Esophagus squamous epithelium (tissue), 5 donors: ENCODE measurements at places on chromosomes 16 and 17. TPM values are rescaled to one million over a fixed set of nuclear protein-coding genes. Genes with fewer than 3 reads are reported as not detected.

- DNase-seq = no peak
Measured at GRCh38 chr16:87926246-87927194, 9.8 kb downstream of the CA5A start.

- no peak for DNase-seq
Measured at GRCh38 chr17:28491860-28492259, 14.3 kb upstream of the FOXN1 start.

DNA sequence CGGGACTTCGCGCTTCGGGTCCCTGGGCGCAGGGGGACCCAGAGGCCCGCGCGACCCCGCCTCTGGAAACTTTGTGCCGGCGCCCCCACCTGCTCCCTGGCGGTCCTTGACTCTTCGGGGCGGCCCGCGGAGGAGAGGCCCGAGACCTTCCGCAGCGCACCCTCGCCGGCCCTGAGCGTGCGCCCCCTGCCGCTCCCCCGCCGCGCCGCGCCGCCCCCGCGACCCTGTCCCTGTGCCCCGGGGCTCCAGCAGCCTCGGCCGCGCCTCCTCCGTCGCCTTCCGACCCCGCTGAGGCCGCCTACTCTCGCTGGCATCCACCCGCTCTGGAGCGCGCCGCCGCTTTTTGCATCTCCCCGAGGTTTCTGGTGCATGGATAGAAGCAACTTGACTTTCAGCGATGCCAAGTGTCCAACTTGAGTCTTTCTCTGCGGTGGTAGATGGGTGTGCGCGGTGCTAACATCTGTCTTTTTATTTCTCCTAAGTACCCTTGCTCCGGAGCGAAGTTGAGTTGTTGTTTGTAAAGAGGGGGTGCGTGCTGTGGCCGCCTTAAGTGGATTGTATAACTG is 414 bp downstream of the DUSP14 start:
- DNase-seq = no peak

KCNH4 gene
- under 0.01 TPM for total RNA-seq

DNA sequence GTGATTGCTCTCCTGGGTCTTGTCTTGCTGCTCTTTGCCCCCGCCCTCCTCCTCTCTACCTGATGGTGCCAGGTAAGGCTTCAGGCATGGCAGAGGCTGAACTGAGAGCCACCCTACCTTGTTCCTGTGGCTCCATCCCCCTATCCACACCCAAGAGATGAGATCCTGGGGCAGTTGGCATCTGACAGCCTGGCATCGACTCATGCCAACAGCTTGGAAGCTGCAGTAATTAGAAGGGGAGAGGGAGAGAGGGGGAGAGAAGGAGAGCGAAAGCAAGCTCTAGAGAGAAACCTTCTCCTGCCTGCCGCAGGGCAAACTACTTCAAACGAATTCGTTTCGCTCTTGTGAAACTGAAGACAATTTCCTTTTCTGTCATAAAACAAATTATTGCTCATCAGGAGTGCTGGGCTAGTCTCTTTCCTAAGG is 13.8 kb upstream of the SP6 start:
- no peak for DNase-seq

- DNase-seq = no peak
Measured at GRCh38 chr16:83458612-83459011, 349.2 kb upstream of the HSBP1 start.

HDAC5 gene
- 53.5 TPM for total RNA-seq

NOTUM gene
- total RNA-seq = 0.19 TPM

DNA sequence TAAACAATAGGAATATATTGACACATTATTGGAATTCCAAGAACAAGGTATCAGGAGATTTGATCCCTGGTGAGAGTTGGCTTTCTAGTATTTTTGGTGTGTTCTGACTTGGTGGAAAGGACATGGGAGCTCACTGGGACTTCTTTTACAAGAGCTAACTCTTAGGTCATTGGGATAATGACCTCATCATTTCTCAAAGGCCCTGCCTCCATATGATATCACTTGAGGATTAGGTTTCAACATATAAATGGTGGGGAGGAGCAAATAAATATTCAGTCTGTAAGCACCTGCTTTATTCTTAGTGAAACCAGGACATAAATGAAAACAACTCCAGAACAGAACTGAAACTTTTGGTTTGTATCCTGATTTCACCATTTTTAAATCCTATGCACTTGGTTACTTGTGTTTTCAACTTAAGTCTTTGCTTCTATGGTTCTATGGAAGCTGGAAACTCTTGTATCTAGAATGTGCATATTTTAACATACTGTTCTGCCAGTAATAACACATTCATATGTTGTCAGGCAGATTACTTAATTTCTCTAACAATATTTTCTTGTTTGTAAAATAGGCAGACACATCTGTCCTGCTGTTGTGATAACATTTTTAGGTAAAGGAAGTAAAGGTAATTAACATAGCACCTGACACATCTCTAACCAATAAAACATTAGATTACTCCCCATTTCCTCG is 1527.7 kb upstream of the CDH8 start:
- no peak for DNase-seq

DNA sequence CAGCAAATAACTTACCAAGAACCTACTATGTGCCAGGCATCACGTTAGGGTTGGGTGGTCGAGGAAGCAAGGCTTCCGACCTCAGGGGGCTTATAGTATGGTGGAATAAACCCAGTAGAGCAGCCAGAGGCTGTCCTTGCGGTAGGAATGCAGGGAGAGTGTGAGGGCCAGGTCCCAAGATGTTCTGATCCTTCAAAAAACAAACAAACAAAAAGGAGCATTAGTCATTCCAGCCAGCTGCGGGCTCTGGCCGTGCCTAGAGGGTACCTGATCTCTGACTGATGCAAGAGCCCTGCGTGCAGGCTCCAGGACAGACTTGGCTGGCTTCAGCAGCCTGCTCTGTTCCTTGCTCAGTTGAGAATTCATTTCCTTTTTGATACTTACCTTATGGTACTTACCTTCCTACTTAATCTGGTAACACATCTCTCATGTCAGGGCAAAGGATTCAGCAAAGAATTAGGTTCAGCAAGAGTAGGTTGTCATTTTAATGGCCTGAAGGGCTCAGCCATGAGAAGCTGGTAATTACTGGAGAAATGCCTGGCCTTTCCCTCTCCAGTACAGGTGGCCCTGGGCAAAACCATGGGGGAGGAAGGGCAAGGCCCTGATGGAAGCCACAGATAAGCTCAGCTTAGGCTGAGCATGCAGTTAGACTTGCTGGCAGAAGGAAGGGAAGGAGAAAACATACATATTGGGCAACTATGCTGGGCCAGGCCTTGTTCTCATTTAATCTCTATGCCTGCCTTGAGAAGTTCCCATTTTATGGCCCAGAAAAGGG is 18.4 kb downstream of the CYB5D2 start:
- DNase-seq = no peak

GRCh38 chr17:40026816-40027613 is 11.8 kb downstream of the CSF3 start:
- no peak for DNase-seq

DNA sequence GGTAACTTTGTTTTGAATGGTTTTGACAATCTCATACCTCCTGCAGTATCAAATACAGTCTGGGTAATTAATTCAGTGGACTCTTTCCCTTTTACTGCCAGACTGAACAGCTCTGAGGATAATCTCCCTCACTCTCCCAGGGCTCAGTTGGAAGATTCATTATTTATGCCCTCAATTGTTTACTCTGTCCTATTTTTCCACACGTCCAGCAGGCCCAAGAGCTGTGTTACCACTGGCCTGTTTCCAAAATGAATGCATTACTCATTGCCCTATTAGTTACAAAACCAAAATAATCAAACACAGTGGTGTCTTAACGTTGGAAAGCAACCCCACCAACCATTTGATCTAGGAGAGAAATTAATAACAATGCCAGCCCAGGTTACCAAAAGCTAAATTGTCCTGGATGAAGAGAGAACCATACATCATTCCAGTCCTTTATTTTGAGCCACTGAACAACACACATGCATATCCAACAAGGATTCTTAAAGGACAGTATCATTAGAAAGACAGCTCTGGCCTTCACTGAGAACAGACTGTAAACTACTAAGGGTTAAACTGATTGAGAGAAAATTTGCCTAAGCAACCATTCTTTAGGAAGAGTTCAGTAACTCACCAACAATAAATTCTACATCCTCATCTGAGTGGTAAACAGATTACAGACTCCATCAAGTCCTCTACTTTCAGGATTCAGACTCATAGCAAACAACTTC is 34.5 kb downstream of the FAM222B start:
- no peak for DNase-seq

DNA sequence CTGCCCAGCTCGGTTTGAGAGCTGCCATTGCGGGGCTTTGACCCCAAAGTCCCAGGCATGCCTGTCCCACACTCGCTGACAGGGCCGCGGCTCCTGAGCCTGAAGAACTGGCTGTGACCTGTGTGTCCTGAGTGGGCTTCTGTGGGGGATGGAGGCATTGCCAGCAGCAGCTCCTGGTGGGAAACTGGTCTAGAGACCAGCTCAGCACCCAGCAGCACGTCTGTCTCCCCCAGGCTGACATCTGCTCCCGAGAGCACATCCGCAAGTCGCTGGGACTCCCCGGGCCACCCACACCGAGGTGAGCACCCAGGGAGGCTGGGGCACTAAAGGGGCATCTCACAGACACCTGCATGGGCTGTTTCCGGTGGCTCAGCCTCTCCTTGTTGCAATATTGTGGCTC is 13.4 kb downstream of the ENDOV start:
- DNase-seq = no peak

COX6A2 gene
- total RNA-seq = not detected

DNA sequence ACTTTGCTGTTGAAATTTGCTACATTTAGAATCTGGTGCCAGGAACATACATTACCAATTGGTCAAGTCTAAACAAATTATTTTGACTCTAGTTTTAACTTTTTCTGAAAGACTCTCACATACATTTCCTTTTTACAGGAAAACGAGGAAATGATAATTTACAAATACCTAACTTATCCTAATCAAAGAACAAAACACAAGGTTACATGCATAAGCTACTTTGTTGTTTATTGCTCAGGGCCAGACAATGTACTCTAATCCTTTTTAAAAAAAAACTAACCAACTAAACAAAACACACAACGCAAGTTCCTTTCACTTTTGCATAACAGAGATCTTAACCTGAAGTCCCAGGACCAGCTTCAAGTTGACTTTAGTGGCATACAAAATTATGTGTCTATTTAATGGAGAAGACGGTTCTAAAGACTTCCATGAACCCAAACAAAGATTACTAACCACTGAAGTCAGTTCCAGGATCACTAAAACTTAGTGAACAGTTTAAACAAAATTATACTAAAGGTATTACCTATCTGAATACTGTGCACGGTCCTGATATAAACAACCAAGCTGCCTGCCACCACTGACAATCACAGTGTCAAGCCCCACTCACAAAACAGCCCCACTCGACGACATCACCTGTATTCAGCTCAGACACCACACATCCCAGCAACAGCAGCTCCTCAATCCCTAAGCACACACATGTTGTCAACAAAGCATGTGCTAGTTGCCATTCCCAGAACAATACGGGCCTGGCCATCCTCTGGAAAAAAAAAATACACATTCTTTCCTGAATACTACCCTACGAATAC is 1.9 kb downstream of the ZNF652 start:
- DNase-seq = no peak

DBNDD1 gene
- 5.8 TPM for total RNA-seq

INCA1 gene
- not detected for total RNA-seq

CHST6 gene
- total RNA-seq = 6.5 TPM

GRCh38 chr17:43907998-43908721 is 824 bp upstream of the MPP2 start:
- no peak for DNase-seq

- DNase-seq = no peak
Measured at GRCh38 chr17:56908001-56908542, 5.8 kb downstream of the TRIM25 start.

NPTX1 gene
- not detected for total RNA-seq

SLC9A5 gene
- not detected for total RNA-seq

TRIM65 gene
- total RNA-seq = 21.5 TPM

DNA sequence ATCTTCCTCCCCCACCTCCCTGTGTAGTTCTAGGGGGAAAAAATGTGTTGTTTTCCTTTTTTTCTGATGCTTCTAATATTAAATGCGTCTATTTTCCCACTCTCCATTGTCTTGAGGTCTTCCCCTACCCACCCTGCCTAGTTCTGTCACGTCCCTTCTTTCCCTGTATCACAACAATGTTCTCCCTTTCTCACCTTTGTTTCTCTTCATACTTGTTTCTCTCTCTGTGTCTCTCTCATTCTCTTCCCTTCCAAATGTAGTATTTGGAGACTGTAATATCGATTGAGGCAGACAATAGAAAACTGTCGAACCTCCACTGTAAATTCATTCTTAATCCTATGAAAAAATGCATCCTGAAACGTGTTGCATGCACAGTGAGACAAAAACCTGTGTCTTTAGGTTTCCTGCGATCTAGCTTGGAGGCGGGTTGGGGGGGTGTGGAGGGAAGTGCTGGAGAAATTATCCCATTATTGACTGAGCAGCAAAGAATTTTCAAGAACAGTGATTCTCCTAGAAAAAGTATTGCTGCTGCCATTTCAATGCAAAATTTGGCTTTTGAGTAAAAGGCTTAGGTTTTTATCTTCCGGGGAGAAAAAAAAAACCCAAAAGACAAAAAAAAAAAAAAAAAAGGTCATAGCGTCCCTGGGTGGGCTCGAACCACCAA is 1.3 kb upstream of the PSMB3 start:
- DNase-seq = no peak

HBZ gene
- not detected for total RNA-seq

GRCh38 chr16:83549316-83550182 is 258.2 kb upstream of the HSBP1 start:
- no peak for DNase-seq

DNA sequence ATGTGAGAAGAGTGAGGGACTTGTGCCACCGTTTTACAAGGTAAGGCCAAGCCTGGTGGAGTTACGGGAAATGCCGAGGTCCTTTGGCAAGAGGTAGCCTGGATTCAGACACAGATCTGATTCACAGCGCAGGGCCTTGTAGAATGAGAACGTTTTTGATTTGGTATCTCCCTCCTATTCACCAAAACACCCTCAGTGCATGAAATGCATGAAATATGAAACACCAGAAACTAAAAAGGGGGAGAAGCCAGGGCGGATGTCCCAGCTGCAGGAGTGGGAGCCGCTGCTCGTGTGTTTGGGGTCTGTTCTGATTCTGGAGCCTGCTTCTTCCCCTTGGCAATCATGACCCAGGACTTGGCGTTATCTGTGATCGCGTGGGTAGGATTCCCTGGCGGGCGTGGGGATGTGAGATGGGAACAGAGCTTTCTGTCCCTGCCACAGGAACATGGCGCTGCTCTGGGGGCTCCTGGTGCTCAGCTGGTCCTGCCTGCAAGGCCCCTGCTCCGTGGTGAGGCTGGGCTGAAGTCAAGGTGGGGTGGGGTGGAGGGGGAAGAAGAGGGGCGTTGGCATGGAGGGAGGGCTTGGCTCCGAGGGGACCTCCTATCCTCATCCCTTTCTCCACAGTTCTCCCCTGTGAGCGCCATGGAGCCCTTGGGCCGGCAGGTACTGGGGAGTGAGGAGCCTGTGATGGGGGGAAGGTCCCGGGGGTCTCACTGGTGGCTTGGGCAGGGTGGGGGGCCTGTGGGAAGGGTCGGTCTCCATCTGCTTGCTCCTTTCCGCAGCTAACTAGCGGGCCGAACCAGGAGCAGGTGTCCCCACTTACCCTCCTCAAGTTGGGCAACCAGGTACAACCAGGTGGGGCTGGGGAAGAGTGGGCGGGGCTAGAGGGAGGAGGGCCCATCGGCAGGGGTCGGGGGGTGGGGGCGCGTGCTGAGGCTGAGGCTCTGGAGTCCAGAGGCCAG is 2.2 kb downstream of the SERPINF2 start:
- DNase-seq = no peak

TEX14 gene
- 0.13 TPM for total RNA-seq
